ENCODE measurements at places on chromosomes 11 and 22.

GRCh38 chr11:115303929-115304531, 200.2 kb downstream of the CADM1 start:
- no peak for DNase-seq

GRCh38 chr11:108121274-108122155, at the start of gene ACAT1:
ACAT1 (plus strand) TSS chr11:108121567; CDS start chr11:108121607, 40 bp downstream.
- peak; percentile 94 for DNase-seq

- DNase-seq = no peak
Measured at GRCh38 chr11:117782101-117782500, 14.9 kb downstream of the DSCAML1 start.

DNA sequence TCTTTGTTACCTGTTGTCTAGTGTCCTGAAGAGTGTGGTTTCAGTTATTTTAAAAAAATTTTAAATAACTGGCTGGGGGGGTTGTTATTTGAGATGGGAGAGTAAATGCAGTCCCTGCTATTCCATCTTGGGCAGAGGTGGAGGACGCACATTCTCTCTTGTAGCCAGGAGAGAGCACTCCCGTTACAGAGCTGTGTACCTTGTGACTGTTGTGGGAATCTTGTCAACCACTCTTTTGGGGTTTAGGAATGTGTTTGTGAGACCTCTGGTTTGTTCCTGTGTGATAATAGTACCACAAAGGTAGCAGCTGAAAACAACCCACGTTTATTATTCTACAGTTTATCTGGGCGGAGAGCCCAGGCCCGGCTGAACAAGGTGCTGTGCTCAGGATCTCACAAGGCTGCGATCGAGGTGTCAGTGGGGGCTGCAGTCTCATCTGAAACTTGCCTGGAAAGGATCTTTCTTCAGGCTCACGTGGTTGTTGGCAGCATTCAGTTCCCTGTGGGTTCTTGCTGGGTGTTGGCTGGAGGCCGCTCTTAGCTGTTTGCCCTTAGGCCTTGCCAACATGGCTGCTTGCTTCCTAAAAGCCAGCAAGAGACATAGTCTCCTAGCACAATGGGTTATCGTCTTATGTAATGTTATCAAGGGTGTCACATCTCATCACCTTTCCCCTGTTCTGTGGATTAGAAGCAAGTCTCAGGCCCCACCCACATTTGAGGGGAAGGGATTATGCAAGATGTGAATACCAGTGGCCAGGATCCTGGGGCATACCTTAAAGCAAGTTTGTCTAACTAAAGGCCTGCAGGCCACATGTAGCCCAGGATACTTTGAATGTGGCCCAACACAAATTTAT, 20.6 kb downstream of the IGHMBP2 start:
- no peak for DNase-seq

- no peak for DNase-seq
Measured at GRCh38 chr22:35970616-35971455, 57.8 kb downstream of the RBFOX2 start.

DNA sequence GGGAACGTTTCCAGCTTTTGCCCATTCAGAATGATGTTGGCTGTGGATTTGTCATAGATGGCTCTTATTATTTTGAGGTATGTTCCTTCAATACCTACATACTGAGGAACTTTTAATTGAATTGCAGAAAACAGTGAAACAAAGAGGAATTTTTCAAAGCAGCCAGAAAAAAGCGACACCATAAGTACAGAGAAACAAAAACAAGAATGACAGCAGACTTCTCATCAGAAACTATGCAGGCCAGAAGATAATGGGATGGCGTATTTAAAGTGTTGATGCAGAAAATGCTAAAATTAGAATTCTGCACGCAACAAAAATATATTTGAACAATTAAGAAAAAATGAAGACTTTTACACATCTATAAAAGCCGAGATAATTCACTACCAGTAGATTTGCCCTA, 95.4 kb upstream of the TIMP3 start:
- no peak for DNase-seq

DNA sequence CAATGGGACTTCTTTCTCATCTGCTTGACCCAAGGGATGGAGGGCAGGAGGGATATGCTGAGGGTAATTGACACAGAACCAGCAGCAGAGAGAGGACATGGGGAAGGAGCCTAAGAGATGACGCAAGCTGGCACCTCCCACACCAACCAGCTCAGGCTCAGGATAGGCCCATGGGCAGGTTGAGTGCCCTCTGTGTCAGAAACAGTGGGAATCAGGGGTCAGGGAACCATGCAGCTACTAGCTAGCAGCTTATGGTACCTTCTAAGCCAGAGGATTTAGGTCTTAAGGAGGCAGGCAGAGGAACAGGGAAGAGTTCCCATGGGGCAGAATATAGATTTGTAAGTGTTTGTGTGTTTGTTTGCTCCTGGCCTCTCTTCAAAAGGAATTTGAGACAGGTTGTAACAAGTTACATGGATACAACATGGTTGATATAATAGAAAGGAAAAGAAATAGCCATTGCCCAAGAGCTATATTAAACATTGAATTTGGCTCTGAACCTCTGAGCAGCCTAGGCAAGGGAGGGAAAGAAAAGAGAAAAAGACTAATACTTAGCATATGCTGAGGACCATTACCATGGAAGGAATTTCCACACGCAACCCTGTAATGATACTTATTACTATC, 39.9 kb upstream of the NAV2 start:
- DNase-seq = no peak

- no peak for DNase-seq
Measured at GRCh38 chr11:45473341-45473895, 187.3 kb upstream of the SYT13 start.

DNA sequence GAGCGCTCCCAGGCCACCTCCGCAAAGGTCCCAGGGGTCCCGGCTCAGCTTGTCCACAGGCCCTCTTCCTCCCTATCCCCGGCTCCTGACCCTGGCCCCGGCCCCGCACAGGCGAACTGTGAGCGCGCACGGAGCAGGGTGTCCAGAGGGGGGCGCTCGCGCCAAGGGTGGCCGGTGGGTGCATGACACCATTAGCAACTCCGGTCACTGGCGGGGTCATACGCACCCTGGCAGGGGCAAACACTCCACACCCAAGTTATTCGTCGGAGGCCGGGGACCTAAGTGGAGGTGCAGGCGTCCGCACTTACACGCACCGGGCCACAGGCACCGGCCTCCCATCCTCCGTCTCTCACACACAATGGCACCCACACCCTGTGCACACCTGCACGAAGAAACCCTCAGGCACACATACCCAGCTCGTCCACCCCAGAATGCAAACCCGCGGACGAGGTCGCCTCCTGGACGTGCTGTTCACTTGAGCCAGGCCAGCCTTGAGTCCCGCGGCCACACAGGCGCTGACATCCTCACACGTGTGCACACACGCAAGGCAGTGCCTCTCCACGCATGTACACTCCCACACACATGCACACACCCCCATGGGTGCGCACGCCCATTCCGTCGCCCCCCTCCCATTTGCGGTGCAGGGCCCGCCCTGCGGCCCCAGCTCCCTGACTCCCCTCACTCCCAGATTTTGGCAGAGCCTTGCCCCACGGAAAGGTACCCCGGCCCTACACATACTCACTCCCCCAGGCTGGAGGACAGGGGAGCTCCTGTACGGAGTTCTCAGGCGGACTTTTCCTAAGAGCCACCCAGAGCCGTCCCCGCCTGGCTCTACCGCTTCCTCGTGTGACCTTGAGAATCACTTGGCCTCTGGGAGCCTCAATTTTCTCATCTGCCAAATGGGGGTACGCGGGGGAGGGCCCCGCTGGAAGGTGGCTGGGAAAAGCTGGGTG, at the start of gene RASGRP2:
RASGRP2 (minus strand) TSS at position 552 of the 953 bp plus-strand sequence. CDS start 1,276 bp downstream, outside the sequence.
- peak; percentile 88 for DNase-seq

- no peak for DNase-seq
Measured at GRCh38 chr11:61516191-61516590, 7.6 kb downstream of the LRRC10B start.
